ENCODE measurements at places on chromosomes 12 and 14.

DNA sequence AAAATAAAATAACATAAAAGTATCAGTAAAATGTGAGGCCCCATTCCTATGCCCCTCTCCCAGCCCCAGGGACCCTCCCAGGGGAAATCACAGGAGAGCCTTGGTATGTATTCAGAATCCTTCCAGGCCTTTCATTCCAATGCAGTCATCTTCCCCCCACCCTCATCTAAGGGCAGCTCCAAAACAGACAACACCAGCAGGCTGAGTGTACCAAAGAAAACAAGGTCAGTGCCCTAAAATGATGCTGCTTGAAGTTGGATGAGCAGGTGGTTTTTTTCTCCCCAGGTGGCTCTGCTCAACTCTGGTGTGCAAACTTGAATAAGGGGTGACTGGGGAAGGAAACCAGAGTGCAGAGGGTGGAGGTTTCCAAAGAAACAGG is 56.2 kb downstream of the TSPAN9 start:
- DNase-seq = no peak

DNA sequence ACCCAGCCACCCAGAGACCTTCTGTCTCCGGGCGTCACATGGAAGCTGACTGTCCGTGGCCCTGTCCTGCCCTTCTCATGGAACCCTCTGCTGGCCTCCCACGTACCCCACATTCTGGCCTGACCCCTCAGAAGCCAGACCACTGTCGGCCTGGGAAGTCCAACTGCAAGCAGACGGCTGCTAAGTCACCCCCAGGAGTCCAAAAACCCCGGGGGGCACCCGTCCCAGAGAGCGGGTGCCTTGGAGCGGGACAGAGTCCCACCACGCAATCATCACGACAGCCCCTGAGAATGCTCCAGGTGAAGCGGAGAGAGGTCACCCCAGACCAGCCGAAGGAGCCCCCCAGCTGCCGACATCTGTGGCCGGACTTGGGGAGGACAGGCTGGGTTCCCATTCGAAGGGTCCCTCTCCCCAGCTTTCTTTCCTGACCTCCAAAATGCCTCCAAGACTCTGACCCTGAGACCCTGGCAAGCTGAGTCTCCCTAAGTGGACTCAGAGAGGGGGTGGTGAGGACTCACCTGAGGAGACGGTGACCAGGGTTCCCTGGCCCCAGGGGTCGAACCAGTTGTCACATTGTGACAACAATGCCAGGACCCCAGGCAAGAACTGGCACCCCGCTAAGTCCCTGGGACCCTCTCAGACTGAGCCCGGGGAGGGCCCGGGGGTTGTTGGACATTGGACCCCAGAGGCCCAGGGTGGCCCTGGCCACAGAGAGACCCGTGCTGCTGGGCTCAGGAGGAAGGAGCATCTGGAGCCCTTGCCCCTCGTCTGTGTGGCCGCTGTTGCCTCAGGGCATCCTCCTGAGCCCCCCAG is 337.1 kb downstream of the TMEM121 start:
- no peak for DNase-seq

DNA sequence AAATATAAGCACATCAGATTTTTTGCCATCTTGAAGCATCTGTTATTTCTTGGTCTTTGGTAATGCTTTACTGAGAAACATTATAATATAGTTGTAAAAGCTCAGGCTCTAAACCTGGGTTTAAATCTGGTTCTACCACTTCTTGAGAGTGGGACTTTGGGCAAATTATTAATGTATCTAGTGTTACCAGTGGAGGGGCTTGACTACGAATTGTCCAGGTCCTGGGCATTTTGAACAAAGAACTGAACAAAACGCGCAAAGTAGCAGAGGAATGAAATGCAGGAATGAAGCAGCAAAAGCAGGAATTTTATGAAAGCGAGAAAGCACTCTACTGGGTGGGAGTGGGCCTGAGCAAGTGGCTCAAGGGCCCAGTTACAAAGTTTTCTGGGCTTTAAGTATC is 50.8 kb downstream of the CAND1 start:
- no peak for DNase-seq

DNA sequence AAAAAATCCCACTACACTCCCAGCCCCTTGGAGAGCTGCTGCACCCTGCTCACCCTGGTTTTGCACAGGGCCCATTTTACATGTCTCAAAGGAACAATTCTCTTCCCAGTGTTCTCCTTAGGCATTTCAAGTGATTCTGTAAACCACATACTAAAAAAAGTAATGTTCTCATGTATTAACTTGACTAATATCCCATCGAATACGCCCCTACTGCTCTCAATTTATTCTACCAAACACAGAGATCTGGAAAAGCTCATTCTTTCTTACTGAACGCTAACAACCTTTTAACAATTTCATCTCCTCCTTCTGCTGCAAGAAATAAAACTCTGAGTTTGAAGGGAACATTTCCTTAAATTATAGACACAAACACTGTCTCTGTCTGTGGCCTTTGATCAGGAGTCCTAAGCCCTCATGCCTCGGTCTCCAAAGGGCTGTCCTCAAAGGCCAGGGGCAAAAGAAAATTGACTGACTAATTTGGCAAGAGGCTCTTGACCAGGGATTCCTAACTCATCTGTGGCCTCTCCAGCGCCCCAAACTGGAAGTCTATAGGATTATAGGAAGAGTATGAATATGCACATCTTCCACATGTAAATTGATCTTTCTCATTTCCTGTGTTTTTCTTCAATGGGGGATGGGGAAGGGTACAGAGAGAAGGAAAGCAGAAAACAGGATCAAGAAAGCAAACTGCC is 17.1 kb upstream of the TSPAN11 start:
- DNase-seq = no peak

- no peak for DNase-seq
These were observed 80.0 kb downstream of the AACS start for GRCh38 chr12:125145196-125145595.

GRCh38 chr14:64721391-64721791 is 17.2 kb downstream of the PLEKHG3 start:
- no peak for DNase-seq

- no peak for DNase-seq
These were observed 144.3 kb downstream of the MED13L start for GRCh38 chr12:116133149-116133548.

DNA sequence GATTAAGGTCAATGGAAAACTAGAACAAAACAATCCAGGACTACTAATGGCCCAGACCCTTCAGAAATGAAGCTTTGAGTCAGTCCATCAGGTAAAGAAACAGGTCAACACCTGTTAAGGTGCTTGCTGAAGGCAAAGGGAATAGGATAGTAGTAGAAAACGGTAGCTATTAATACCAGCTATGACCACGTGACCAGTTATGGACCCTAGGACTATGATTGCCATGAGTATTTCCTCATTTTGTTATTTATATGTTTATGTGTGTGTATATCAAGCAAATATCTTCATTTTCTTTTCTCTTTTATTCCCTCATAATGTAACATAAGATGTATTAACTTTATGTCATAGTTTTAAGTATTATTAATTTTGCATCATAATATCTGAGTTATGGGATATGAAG is 25.6 kb downstream of the FKBP11 start:
- no peak for DNase-seq

DNA sequence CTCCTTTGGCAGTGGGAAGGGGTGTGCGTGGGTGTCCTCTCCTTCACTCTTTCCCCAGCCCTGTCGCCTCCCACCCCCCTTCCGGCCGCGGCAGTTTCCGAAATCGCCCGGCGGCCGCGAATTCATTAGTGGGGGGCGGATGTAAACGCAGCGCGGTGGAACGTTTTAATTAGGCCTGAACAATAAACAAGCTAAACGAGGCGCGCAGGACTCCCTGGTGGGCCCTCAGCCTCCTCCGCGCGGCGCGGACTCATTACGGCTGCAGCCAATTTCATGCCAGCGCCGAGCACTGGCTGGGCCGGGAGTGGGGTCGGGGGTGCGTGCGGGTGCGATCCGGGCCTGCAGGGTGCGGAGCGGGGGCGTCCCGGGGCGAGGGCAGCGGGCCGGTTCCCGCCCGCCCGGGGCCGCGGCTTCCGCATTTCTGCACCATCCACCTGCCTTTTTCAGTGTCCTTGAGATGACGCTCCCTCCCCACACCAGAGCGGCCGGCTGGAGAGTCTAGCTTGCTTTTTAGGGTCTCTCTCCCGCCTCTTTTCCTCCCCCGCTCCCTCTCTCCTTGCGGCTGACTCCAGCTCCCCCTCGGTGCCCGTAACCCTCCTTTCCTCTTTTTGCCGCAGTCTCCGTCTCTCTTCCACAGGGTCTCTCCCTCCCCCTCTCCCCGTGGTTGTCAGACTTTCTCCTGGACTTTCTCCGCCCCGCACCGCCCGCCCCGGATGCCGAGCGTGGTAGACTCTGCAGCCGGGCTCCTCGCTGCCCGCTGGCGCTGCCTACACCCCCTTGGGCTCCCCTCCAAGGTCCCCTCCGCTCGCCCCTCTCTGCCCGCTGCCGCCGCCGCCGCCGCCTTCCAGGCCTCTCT is at the start of gene CISTR:
CISTR (minus strand) TSS at position 644 of the 856 bp plus-strand sequence.
- no peak for DNase-seq

- DNase-seq = no peak
These were observed 20.9 kb downstream of the KMT2D start for GRCh38 chr12:49039421-49040363.

DNA sequence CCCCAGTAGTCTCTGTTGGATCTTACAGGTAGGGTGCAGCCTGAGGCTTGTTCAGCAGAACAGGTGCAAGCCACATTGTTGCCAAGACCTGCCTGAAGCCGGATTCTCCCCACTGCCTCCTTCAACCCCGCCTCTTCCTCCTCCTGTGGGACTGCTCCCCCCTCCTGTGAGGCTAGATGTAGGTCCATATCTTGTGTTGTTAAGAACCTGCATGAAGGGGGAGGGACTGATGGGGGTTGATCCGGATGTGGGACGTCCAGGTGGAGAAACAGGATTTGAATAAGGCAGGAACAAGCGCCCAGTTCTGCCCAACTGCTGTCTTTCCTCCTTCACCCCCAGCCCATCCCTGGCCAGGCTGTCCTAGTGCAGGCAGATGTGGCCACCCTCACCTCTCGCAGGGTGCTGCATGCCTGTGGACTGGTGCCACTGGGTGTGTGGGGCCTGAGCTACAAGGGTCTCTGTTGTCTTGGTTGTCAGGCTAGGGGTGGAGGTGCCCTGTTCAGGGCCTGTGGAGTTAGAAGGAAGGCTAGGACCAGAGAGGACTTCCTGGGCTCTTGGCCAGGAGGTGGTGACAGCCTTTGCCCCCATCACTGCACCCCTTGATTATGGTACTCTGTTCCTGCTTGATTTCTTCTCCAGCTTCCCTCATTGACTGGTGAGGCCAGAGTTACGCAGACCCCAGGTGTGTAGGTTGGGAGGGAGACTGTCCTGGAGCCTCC is 1.4 kb downstream of the NR4A1 start:
- no peak for DNase-seq

DNA sequence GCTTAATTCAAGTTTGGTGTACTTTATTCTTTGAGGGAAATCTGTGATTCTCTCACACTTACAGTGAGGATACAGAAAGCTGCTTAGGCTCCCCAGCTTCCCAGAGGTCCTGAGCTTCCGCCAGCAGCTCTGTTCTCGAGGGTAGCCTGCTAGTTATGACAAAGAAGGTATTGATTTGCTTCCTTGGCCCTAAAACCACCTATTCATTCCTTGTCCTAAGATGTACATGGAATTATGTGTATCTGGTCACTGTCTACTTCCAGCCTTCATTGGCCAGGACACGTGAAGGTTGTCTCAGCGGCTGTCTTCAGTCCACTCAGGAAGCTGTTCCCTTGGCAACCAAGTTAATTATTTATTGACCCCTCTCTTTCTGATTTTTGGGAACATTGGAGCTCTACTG is 55.7 kb downstream of the GALNT8 start:
- no peak for DNase-seq

DNA sequence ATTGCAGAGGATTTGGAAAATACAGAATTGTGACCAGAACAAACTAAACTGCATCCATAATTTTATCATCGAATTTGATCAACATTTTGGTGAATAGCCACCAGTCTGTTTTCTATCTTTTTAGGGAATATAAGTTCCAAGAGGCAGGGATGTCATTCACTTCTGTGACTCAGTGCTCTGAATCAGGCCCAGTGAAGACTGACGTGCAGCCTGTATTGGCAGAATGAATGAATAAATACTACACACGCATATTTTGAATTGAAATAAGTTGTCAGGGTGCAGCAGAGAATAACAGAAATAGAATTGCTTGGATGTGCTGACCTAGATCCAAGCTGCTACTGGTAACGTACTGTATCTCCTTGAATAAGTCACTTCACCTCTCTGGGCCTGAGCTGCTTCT is 1.3 kb upstream of the EMP1 start:
- DNase-seq = no peak

GRCh38 chr14:33676135-33676566 is 274.7 kb downstream of the EGLN3 start:
- no peak for DNase-seq

- no peak for DNase-seq
These were observed 152.2 kb upstream of the SLC38A2 start for GRCh38 chr12:46524778-46525177.

- DNase-seq = no peak
These were observed 309.2 kb downstream of the SLC16A7 start for GRCh38 chr12:59904874-59905521.

All from NCI-H1048 (cell line).